ENCODE measurements at places on chromosomes 6 and 20.

DNA sequence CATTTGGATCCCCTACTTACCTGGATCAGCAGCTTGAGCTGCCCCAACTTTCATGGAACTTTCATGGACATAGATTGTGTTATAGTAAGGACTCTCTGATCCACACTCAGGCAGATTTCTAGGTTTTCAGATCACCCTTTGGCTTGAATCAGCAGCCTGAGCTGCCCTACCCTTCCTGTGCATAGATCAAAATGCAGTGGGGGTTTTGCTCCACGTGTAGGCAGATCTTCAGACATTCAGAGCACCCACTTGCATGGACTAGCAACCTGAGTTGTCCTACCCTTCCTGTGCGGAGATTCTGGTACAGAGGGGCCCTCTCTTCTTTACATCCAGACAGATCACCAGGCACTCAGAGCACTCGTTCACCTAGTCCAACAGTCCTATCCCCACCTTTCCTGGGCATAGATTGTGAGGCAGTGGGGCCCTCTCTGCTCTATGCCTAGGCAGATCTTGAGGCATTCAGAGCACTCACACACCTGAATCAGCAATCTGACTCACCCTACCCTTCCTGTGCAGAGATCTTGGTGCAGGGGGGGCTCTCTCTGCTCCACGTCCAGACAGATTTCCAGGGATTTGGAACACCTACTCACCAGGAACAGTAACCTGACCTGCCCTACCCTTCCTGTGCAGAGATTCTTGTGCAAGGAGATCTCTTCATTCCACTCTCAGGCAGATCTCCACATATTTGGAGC lies 705.2 kb upstream of the NRSN1 start:
- no peak for DNase-seq

DNA sequence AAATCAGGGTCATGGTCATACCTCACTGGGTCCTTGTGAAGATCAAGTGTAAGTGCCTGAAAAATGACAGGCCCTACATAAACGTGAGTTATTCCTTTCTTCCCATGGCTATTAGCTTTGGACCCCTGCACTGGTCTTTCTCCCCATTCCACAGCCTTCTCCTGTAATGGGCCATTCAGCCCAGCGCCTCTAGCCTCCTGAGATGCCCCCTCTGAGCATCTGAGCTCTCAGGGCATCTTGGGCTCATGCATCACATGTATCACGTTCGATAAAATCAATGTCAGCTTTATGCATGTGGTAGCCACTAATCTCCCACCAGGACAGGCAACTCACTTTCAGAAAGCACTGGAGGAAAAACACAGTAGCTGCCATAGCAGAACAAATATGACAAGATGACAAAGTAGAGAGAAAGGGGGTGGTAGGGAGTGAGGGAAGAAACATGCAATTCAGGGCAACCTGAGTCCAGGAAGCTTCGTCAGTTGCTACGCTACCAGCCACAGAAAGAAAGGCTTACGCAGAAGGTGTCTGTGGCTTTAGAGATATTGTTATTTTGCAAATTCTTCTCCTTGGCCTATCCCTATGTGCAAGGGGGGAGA lies 498.8 kb downstream of the PTPRT start:
- DNase-seq = no peak

DNA sequence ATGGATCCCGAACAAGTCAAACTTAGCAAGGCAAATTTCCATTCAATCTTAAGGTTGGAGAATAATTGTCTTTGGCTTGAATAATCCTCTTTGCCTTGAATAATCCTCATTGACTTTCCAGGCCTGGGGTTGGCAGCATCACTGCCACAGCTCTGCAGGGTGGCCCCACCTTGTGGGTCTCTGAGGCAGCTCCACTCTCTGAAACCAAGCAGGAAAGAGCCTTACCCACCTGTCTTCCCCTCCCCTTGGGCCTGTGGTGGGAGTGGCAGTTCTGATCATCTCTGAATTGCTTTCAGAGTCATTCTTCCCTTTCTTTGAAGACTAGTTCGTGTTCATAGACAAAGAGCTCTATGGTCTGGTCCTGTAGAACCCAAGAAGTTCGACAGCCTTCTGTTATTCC lies 47.5 kb downstream of the KCNQ5 start:
- no peak for DNase-seq

GRCh38 chr6:120620900-120621299 lies 713.4 kb downstream of the TBC1D32 start:
- DNase-seq = no peak

- no peak for DNase-seq
These were observed 802.4 kb downstream of the TFAP2A start for GRCh38 chr6:9612489-9612888.

- DNase-seq = no peak
These were observed 16.9 kb upstream of the ANGPT4 start for GRCh38 chr20:933029-933428.

GRCh38 chr6:149059557-149059956 lies 258.0 kb upstream of the TAB2 start:
- DNase-seq = no peak

DNA sequence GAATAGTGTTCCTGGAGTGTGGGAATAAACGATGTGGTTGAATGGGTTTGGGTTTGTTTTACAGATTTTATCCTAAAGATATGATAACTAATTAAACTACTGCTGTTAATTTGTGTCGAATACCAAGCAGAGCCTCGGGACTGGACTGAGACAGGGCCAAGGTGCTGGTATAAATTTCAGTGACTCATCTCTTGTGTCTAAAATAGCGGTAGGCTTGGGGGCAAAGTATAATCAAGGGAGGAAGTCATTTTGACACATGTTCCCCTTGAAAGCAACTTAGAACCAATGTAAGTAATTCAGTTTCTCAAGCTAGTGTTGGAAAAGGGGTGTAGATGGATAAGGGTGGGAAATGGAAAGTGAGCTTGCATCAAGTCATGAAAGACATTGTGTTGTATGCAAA lies 108.4 kb downstream of the PLCB4 start:
- DNase-seq = no peak

GRCh38 chr6:44957156-44957555 lies 371.0 kb upstream of the RUNX2 start:
- no peak for DNase-seq

DNA sequence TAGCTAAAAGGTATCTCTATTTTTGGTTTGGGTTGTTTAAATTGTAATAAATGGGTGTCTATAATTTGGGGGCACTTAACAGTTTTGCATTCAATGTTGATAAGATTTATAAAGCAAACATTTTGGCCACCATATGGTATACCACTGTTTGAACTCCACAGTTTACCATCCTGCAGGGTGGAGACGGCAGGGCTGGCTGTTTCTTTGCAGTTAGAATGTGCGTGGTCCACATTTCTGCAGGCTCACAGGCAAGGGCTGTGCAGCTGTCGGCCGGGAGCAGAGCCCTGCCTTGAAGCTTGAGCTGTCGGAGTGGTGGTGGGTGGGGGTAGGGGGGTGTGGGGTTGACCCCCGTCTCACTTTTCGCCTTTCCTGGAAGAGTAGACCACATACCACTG lies 135.9 kb downstream of the CDH4 start:
- DNase-seq = no peak

DNA sequence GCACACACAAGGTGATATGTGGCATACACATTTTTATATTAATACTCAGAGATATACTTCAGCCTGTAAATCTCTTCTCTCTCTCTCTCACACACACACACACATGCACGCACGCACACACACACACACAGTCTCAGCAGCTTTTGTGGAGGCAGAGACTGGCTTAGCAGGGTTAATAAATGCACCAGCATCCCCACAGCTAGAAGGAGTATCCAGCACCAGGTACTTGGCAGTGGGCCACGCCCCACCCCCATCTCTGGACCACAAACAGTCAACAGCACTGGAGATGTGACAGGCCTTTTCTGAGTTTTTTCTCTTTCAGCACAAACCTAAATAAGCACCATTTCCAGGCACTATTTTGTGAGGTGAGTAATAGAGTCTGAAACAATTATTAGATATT lies 47.3 kb upstream of the LRFN2 start:
- no peak for DNase-seq

DNA sequence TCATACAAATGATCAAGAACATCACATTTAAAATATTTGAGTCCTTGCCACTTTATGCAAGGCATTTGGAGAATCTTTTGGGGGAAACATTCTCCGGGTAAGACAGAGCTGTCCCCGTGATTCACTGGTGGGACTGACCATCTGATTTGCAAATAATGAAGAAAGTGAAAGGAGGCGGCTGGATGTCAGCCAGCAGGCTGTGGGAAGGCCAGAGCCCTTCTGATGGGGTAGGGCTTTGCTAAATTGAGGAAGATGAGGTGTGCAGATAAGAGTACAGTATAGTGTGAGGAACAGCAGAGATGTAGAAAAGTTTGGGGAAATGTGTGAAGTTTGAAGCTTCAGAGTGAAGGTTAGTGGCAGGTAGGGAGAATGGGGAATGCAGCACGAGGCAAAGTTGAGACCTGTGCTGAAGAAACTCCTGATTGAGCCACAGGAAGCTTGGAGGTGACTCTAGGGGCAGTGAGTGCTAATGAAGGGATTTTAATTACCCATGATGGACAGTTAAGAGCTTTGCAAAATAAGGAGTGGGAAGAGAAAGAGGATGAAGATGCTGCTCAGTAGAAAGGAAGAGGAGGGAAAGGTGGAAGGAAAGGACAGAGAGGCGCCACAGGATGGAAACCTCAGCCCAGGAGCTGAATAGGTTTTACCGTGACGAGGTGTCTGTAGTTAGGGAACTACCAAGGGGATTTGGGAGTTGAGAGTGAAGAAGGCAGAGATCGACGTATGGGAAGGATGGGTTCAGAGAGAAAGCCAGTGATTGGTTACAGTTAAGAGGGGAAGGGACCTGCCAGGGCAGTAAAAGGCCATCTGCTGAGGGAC lies 68.7 kb downstream of the SNX9 start:
- DNase-seq = no peak

DNA sequence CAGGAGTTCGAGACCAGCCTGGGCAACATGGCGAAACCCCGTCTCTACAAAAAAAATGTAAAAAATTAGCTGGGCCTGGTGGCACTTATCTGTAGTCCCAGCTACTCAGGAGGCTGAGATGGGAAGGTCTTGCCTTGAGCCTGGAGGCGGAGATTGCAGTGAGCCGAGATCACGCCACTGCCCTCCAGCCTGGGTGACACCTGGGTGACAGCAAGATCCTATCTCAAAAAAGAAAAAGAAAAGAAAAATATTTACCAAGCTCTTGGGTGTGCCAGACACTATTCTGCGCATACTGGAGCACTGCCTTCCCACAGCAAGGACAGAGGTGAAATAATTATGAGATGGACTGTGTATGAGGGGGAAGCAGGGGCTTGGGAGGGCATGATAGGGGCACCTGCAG lies 19.6 kb downstream of the POFUT1 start:
- no peak for DNase-seq

DNA sequence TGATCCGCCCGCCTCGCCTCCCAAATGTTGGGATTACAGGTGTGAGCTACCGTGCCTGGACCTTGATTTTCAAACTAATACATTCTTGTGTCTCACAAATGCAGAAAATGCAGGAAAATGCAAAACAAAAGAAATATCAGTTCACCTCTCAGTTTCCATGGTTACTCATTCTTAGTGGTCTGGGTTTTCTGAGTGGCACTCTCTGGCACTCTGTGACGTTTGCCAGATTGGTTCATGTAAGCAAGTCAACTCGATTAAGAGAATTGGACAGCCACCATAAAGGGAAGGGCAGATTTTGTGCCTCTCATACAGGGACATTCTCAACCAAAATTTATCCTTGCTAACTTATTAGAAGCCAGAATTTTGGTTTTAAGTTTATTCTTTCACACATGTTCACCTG lies 8.6 kb downstream of the CMTR1 start:
- no peak for DNase-seq

GRCh38 chr20:57546956-57547649 lies 13.8 kb upstream of the PCK1 start:
- DNase-seq = no peak

GRCh38 chr6:114446342-114446741 lies 103.5 kb upstream of the HS3ST5 start:
- no peak for DNase-seq

GRCh38 chr6:124986164-124986563 lies 23.9 kb downstream of the RNF217 start:
- no peak for DNase-seq

- DNase-seq = no peak
These were observed 41.2 kb downstream of the PTPRK start for GRCh38 chr6:128479048-128479666.

DNA sequence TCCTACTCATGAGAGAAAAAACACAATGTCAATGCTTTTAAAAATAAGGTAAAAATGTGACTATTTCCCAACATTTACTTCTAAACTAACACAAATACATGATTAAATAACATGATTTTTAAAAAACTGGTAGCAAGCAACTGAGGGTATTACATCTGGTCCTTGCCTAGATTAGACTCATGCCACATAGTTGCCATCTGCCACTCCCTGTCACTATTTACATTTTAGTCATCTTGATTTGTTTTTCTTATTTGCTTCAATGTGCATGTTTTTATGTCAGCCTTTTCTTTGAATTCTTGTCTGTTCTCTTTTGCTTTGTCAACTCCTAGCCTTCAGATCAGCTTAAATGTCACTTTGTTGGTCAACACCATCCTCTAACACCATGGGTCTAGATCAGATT lies 207.0 kb upstream of the SIM1 start:
- DNase-seq = no peak

GRCh38 chr20:49697071-49697470 lies 16.6 kb downstream of the B4GALT5 start:
- no peak for DNase-seq

- no peak for DNase-seq
These were observed 38.7 kb upstream of the CST5 start for GRCh38 chr20:23918101-23918862.

DNA sequence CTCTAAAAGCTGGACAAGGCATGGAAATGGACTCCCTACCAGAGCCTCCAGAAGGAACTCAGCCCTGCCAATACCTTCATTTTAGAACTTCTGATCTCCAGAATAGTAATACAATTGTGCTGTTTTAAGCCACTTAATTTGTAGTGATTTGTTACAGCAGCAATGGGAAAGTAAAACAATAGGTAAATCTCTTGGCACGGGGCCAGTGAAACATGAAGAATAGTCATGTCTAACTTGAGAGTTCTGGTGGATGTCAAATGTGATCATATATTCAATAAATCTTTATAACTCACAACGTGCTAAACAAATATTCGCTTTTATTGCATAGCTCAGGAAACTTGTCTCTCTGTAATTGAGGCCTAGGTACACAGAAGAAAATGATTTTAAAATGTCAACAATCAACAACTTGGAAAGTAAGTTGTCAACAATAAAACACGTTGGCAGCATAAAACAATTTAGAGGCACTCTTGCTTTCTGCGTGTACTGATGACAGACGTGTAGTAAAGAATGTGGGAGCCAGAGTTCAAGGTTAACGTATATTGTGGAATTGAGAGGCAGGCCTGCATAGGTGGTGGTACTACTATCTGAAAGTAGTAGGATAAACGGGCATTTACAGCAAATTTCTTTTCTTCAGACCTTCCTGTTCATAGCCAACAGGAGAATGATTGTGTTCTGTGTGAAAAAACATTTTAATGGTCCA lies 140.5 kb upstream of the OPRM1 start:
- no peak for DNase-seq

GRCh38 chr20:54680872-54681619 lies 205.7 kb downstream of the DOK5 start:
- no peak for DNase-seq

GRCh38 chr6:98925831-98926230 lies 21.9 kb downstream of the FBXL4 start:
- DNase-seq = no peak

Data from GOT3 (cell line).